ENCODE measurements at places on chromosomes 11 and 22.
A peak's percentile ranks its signal among the peaks of the same experiment; 100 is the strongest.

GRCh38 chr11:112226831-112227401, 688 bp downstream of the PTS start:
- no peak for DNase-seq

GRCh38 chr11:27355575-27356104, 7.4 kb downstream of the CCDC34 start:
- no peak for DNase-seq

GRCh38 chr22:43666457-43666856, 145.6 kb downstream of the EFCAB6 start:
- peak; percentile 43 for DNase-seq

GRCh38 chr11:117055469-117055868, 42.8 kb downstream of the SIK3 start:
- DNase-seq, result no peak

- no peak for DNase-seq
These were observed 415.3 kb upstream of the CADM1 start for GRCh38 chr11:115919341-115920091.

GRCh38 chr11:61543606-61544306, 35.2 kb downstream of the LRRC10B start:
- DNase-seq, result no peak

DNA sequence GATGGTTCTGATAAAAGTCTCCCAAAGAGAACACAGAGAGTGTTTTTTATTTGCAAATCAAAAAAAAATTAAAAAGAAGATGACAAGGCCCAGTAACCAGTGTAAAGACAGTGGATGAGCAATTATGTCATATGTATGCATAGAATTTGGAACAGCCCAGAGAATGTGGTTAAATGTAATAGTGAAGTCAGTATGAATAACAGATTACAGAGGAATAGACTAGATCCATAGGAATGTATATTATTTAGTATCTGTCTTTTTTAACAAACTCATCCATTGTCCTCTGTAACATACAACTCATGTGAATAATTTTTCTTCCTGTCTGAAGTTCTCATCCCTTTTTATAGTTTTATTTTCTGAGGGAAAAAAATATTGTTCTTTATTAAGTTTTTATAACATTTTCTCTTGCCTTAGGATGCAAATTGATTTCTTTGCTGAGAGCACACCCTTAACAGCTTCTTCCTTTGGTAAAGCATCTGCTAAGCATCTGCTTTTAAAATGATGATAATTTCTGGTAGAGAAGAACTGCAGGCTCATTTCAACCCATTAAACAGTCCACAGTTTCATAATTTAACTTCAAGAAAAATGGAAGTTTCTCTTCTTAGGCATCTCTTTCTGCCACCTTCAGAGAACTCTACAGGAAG, 266.5 kb upstream of the MTNR1B start:
- DNase-seq, result no peak

GRCh38 chr22:29031227-29032011, 30.2 kb downstream of the C22orf31 start:
- DNase-seq, result peak; percentile 81

All from tongue (tissue), 3 donors.